Left ventricle myocardium inferior (tissue), 1 donor: ENCODE measurements at places on chromosomes 3 and 15.

DNA sequence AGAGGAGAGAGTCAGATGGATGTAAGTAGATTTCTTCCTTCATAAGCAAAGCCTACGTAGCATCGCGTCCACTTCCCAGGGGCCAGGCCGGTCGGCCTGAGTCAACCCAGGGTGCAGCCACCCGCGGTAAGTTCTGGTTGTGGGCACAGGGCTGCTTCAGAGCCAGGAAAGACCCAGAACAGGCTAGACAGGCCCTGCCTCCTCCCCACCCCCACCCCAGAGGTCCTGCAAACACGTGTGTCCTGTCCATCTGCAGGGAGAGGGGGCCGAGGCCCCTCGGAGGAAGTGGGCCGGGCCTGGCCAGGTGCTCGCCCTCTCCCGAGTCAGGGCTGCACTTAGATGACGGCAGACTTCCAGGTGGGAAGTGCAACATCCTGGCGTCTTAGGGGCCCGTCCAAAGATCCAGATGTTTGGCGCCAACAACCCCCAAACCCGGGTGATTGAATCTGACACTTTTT lies 100.8 kb upstream of the ALDH1A3 start:
- no peak for DNase-seq

- no peak for DNase-seq
Measured at GRCh38 chr3:149277331-149277813, 55.7 kb upstream of the CP start.

- no peak for DNase-seq
Measured at GRCh38 chr3:153357436-153357835, 195.4 kb downstream of the RAP2B start.

GRCh38 chr3:116423374-116423773 lies 21.9 kb downstream of the LSAMP start:
- no peak for DNase-seq

GRCh38 chr3:158106766-158107471 lies 699 bp upstream of the SHOX2 start:
- DNase-seq, result no peak

- no peak for DNase-seq
Measured at GRCh38 chr15:97652041-97652440, 308.5 kb upstream of the ARRDC4 start.

DNA sequence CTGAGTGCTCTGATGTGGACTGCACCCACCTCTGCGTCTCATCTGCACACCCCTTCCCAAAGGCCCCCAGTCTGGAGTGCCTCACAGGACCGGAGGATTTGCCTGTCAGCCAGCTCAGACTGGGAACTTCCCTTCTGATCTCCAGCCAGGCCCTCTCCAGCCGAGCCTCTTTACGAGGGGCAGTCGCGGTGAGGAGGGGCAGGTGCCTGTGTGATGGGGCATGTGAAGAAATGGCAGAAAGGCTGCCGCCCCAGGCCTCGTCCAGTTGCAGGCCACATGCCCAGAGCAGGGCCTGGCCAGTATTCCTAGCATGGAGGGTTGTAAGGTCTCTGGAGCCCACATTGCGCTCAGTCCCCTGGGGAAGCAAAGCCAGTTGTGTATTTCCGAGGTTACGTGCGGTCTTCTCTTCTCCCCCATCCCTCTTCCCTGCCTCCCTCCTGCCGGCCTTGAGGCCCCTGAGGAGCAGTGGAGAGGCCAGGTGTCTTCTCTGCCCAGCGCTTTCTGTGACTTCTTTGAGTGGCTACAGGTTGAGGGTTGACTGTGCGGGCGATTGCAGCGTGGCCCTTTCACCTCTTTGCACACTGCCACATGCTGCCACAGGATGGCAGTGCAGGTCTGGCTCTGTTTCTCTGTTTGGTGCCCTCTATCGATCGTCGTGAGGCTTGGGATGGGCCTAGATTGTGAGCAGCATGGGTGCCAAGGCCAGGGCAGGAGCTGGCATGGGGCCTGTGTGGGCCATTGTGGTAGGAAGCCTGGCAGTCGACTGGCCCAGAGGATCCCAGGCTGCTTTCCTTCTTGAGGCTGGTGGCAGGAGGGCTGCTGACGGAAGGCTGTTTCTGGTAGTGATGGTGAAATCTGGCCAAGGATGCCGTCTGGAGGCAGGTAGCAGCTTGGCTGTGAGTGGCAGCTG lies 5.3 kb downstream of the CLK3 start:
- DNase-seq, result peak; percentile 61

DNA sequence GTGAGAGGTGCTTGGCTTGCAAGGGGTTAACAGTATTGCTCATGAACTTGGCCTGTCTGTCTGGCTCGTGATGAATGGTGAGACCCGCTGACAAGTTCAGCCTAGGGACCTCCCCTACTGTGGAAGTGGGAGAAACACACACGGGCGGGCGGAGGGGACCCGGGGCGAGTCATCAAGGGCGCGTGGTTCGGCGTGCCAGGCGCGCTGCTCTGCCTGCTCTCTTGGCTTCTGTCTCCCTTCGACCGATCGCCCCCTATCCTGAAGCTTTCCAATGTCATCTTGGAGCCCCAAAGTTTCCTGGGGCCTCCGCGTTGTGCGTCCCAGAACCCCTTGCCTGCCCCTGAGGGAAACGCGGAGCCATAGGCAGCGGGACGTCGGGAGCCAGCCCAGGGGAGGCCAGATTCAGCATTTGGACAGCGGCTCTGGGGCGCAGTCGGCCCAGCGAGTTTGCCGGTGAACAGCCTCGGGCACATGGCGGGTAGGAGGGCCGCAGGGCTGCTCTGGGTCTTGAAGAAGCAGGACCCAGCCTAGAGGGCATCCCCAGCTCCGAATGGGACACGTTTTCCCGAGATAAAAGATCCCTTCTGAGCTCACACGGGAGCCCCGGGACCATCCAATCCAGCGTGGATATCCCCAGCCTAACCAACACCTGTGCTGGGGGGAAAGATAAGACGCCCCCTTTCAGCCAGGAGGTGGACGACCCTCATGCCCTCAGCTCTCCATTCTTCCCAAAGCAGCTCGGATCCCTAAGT lies 27.0 kb upstream of the POLG start:
- DNase-seq, result peak; percentile 61

- DNase-seq, result no peak
Measured at GRCh38 chr3:63724987-63725386, 72.5 kb downstream of the SNTN start.

DNA sequence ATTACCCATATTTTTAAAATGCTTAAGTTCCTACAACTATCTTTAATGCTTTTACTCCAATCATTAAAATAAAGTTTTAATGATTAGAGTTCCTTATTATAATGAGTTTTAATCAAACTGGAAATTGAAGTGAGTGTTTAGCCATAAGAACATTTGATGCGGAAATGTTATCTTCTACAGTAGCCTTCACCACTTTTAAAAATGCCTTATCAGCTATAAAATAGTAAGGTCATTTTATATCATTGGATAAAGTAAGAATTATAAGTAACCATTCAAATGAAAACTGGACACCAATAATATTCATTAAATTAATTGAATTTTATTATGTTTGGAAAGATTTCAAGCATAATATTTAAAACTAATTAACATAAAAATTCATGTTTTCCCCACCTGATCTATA lies 825.0 kb upstream of the ROBO1 start:
- no peak for DNase-seq

- no peak for DNase-seq
Measured at GRCh38 chr3:105013657-105014056, 353.1 kb upstream of the ALCAM start.

- DNase-seq, result no peak
Measured at GRCh38 chr3:146368882-146369523, 100.4 kb downstream of the PLSCR2 start.

DNA sequence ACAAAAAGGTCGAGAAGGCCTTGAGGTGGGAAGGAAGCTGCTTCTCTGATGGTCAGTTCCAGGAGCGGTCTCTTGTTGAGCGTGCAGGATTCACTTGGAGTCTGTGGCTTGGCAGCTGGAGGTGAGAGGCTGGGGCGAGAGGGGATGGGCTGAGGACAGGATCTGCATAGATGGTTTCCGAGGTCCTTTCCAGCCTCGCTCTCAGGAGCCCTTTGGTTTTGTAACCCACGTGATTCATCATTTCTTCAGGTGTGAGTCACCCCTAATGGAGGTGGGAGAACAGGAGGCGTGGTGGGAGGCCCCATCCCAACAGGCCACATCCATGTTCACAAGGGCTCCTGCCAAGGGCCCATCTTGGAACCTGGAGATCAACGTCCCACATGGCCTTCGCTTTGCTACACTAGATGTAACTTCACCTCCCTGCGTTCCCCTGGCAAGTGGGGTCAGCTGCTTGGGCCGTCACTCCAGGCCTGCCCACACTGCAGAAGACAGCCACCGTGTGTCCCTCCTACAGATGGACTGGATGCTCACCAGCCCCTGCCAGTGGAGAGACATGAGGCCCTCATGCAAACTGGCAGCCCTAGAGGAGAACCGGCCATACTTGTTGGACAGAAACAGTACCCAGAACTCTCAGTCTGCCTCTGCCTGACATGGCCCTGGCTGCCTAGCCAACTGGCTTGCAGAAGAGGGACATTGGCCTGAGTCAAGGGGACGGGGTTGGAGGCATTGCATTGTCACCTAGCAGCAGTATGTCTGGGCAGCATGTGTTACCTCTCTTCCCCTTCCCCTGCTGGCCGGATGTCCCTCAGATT lies 1.6 kb upstream of the PCSK6 start:
- DNase-seq, result no peak

DNA sequence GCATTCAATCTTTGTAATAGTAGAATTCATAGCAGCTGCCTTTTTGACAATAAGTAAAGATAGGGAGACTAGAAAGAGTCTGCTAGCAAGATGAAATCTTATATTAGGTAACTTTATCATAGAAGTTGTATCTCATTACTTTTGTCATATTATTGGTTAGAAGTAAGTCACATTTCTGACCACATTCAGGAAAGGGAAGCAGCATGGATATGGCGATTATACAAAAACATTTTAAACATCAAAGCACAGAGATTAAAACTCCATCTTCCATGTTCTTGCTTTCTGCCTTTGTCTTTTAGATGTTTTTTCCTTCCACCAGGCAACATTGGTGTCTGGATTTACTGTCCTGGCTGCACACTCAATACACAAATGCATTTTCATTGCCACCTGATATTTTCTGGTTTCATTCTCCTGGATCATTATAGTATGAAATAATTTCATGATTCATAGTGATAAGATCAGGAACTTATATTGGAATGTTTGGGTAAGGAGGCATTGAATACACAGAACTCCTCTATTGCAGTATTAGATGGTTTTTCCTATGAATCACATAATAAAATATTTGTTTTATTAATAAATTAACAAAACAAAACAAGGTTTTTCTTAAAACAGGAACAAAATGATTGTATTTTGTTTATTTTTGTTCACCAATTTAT lies 1460.3 kb upstream of the CADM2 start:
- DNase-seq, result no peak

DNA sequence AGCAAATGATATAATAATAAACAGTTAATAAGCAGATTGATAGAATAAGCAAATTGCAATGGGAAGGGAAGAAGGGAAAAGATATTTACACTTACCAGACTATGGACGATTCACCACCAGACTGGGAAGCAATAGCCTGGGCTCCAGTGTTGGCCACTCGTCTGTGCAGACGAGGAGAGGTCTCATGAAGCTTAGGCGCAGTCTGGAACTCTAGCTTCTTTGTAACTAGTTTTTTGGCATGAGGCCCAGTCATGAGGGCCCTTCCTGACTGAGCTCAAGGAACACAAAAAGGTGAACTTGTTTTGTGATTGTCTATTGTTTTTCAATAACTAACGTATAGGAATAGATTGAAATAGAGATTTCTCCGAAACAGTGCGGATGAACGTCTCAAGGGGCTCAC lies 63.3 kb upstream of the GATM start:
- no peak for DNase-seq

DNA sequence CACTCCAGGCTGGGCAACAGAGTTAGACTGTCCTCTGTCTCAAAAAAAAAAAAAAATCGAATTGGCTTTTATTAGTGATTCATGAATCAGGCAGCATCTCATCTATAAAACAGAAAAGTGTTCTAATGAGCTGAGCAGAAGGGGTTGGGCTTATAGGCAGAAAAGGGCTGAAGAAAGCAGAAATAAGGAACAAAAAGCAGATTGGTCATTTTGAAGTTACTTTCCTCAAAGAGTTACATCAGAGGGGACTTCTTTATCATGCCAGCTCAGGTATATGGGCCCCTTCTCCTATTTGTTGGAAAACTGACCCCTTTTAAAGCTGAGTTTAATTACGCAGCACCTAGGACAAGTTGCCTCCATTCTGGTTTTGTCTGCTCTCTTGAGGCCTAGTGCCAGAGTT lies 722 bp upstream of the POGLUT1 start:
- DNase-seq, result no peak

DNA sequence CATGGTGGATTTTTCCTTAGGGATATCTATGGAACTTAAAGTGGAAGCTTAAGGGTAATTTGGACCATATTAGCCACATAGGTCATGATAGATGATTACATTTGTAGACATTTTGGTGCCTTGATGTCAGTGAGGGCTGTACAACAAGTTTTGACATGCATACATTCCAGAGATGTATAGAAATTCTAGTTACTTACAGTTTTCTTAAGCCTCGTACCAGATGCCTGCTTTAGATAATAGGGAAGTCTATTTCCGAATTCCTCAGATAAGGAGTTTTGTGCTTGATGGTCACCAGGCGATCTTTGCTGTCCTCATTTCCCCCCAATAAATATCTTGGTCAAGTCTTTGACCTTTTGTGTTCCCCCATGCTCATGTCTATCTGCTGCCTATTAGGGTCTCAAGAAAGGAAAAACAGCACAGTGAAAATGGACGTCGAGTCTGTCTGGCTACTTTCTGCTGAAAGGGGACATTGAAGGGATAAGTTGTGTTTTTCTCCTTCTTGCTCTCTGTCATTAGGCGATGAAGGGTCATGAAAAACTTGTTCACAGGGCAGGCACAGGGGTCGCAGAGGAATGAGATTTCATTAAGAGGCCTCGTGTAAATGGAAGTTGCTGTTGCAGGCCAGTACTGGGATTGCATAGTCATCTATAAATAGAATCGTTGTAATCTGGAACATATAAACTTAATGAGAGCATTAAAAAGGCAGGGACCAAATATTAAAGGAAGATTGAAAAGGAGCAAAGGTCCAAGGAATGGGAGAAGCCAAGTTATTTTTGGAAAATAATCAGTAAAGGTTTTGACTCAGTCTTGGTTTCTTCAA lies 20.0 kb upstream of the SENP7 start:
- no peak for DNase-seq

DNA sequence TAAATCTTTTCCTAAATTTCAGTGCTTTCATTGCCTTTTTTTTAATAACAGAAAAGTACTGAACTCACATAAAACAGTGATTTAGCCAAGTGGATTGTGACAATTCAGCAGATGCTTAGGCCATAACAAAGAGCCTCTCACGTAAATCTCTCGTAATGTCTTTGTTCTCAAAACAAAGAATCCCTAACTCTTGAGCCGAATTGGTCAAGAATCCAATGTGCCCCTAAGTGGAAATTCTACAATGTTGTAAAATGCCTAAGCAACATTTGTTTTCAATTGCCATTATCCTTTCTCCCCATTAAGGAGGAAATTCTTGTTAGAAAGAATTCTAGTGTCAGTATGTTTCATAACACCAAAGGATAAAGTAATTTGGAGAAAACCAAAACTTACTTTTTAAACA lies 235.7 kb upstream of the THBS1 start:
- no peak for DNase-seq

- DNase-seq, result no peak
Measured at GRCh38 chr3:118754406-118755252, 280.0 kb downstream of the IGSF11 start.

- no peak for DNase-seq
Measured at GRCh38 chr3:183073839-183074238, 25.5 kb downstream of the MCCC1 start.

GRCh38 chr3:111236836-111237713 lies 165.5 kb downstream of the NECTIN3 start:
- no peak for DNase-seq

GRCh38 chr3:177065285-177066033 lies 131.8 kb downstream of the TBL1XR1 start:
- no peak for DNase-seq

- DNase-seq, result no peak
Measured at GRCh38 chr3:13002398-13003124, 70.7 kb downstream of the IQSEC1 start.
